HFFc6 (cell line): ENCODE measurements at places on chromosomes 2 and 18.

GRCh38 chr18:74454279-74454751 lies 2.8 kb downstream of the DIPK1C start:
- DNase-seq, result no peak

DNA sequence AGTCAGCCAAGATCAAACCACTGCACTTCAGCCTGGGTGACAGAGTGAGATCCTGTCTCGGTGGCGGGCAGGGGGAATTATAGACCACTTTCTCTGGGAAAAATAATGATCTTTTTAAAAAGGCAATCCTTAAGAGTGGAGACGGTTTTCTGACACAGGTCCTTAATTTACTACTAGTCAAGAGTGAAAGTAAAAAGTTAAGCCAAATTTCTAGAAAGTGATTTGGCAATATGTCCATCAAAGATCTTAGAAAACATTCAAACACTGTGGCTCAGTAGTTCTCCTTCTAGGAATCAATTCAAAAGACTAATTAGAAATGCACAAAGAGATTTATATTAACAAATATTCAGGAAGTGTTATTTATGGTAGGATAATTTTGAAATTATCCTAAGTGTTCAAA lies 148.5 kb upstream of the DNMT3A start:
- DNase-seq, result no peak

GRCh38 chr2:60832621-60833020 lies 48.8 kb upstream of the REL start:
- no peak for DNase-seq

GRCh38 chr2:174774886-174775285 lies 10.6 kb upstream of the CHRNA1 start:
- no peak for DNase-seq

DNA sequence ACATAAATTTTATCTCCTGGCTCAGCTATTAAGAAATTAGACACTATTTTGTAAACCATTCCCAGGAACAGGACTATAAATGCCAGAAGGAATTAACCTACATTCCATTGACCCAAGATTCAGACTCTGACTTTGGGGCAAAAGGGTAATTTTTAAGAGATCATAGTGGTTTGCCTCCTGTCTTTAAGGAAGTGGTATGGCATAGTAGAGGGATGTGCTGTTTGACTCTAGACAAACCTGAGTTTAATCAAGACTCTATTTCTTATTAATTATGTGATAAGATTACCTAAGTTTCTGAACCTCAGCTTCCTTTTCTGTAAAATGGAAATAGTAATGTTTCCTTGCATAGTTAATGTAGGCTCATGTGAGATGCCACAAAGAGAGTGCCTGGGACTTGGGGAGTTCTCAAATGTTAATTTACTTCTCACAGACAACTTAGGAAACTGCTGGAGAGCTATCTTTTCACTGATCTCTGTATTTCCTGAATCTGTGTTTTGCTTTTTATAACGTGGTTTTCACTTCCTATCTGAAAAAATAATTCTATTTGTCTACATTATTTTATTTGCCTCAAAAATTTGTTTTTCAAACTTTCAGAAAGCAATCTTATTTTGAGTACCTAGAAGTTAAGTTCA lies 11.9 kb upstream of the SLC40A1 start:
- DNase-seq, result no peak

DNA sequence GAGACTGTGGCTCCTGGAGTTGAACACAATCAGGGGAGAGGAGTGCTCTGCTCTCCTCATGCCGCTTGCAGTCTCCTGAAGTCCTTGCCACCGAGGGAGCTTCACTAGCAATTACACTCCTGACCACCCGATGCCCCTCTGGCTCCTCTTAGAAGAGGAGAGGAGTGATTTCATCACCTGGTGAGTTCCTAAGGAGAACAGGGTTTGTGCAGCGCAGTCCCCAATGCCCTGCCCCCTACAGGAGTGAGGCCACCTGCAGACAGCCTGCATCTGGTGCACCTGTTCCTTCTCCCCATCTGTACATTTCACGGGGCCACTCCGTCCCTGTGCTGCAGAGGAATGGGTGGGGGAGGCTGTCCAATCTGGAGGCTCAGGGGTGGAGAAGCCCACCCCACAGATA lies 267.2 kb downstream of the HRH4 start:
- no peak for DNase-seq

DNA sequence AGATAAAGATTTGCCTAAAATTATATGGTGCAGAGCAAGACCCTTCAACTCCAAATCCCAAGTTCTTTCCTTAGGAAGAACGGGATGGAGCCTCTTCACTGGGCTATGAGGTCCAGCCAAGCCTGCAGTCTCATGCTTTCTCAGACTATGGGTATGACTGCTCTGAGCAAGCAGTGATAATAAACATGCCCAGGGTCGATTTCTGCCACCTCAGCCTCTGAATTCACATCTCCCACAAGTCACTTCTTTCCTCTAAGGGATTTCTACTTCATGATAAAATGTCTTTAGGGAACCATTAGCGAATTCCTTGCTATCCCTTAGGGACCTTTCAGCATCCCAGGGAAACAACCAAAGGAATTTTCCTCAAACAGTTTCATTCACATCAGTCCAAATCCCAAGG lies 94.8 kb downstream of the GFPT1 start:
- no peak for DNase-seq

- DNase-seq, result no peak
Measured at GRCh38 chr2:108623616-108624015, 89.3 kb downstream of the LIMS1 start.

GRCh38 chr2:37870829-37871228 lies 54.3 kb upstream of the RMDN2 start:
- no peak for DNase-seq

DNA sequence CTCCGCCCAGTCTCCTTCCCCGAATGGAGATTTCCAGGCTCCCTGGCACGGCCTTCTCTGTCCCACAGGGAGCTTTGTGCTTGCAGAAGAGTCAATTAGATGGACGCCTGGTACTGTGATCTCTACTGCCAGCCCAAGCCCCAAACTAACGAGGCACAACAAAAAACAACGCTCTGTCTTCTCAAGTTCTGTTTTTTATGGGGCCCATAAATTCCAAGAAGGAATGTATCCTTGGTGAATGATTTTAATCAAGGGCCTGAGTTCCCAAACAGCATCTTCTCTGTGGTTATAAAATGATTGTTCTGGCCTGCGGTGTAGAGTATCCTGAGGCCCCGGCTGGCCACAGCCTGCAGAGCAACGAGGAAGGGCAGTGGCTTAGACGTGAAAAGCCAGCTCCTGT lies 219.5 kb downstream of the CLIP4 start:
- DNase-seq, result no peak

GRCh38 chr2:220071696-220072095 lies 444.3 kb downstream of the SLC4A3 start:
- DNase-seq, result peak; percentile 9

- peak; percentile 48 for DNase-seq
Measured at GRCh38 chr2:206693399-206694137, 24.6 kb downstream of the DYTN start.

- no peak for DNase-seq
Measured at GRCh38 chr18:56891870-56892269, 240.7 kb downstream of the WDR7 start.

- DNase-seq, result no peak
Measured at GRCh38 chr2:41994233-41994637, 53.6 kb upstream of the PKDCC start.
